Cerebellum (tissue), 4 donors: ENCODE measurements at places on chromosomes 3 and 15.

- DNase-seq: no peak
Observed at GRCh38 chr3:40992023-40992422, 207.3 kb upstream of the CTNNB1 start.

DNA sequence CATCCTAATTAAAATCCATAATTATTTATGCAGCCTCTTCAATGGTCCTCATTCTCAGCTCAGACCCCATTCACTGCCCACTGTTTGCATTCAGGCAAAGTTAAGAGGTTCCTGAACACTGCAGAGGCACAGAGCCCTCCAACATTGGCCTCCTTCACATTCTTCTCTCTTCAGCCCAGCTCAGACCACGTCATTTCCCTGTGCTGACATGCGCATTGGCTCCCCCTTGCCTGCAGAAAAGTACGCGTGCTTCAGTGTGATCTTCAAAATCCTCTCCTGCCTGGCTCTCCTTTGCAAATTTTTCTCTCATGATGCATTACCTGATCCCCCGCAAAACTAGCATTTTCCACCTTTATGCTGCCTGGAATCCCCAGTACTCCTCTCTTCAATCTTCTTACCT lies 552.3 kb downstream of the NTRK3 start:
- no peak for DNase-seq

DNA sequence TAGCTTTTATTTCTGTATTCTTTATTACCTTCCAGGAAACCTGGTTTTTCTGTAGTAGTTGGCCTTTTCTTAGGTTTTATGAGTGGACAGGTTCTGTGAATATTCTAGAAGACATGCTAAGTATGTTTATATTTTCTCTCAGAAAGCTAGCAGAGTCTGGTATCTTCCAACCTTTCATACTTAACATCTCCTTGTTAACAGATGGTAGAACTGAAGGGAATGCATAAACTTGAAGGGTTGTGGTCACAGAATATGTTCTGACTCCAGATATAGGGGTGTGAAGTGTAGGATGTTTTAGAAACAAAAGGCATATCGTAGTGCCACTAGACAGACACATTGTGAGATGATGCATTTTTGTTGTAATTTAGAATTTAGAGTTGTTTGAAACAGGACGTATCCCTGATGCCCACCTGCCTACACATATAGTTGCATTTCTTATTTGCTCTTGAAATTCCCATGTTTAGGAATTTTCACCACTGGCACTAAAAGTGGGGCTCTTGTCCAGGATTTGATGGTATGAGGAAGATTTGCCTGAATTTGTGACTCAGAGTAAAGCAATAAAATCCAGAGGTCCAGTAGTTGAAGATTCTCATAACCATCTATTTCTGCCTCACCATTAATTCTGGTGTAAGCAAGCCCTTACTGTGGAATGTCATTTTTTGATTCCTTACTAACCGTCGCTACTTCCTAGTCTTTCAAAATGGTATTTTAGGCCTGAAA lies 274.5 kb downstream of the FEZF2 start:
- DNase-seq: no peak

GRCh38 chr15:82146990-82147461 lies 101.2 kb upstream of the MEX3B start:
- peak; percentile 18 for DNase-seq

- DNase-seq: no peak
Observed at GRCh38 chr3:193869221-193870201, 266.4 kb upstream of the HES1 start.

- no peak for DNase-seq
Observed at GRCh38 chr3:4314688-4315087, 11.5 kb downstream of the SETMAR start.

- no peak for DNase-seq
Observed at GRCh38 chr3:156395961-156396710, 158.8 kb downstream of the SSR3 start.

GRCh38 chr3:50674349-50675178 lies at the start of gene DOCK3:
TSS of gene DOCK3 (plus strand) at chr3:50674927. CDS start at chr3:50675264, 337 bp downstream.
- peak; percentile 86 for DNase-seq

GRCh38 chr15:37824717-37825382 lies 109.6 kb upstream of the TMCO5A start:
- DNase-seq: no peak

DNA sequence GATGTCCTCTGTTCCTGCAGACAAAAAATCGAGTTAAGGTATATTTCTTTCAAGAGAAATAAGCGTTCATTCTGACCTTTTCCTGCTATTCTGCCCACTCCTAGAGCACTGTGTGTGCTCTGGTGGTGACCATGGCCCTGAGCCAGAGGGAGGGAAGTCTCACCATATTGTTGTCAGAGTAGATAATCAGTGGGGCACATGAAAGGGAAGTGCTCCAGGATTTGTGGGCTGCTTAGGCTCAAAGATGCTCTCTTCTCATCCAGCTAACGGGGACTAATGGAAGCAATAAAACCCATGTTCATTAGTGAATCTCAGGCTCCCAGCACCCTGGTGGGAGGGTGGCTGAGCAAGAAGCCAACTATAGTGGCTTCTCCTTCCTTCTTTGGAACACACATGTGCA lies 70.7 kb upstream of the EOMES start:
- peak; percentile 81 for DNase-seq

GRCh38 chr3:13011573-13012220 lies 61.5 kb downstream of the IQSEC1 start:
- no peak for DNase-seq

DNA sequence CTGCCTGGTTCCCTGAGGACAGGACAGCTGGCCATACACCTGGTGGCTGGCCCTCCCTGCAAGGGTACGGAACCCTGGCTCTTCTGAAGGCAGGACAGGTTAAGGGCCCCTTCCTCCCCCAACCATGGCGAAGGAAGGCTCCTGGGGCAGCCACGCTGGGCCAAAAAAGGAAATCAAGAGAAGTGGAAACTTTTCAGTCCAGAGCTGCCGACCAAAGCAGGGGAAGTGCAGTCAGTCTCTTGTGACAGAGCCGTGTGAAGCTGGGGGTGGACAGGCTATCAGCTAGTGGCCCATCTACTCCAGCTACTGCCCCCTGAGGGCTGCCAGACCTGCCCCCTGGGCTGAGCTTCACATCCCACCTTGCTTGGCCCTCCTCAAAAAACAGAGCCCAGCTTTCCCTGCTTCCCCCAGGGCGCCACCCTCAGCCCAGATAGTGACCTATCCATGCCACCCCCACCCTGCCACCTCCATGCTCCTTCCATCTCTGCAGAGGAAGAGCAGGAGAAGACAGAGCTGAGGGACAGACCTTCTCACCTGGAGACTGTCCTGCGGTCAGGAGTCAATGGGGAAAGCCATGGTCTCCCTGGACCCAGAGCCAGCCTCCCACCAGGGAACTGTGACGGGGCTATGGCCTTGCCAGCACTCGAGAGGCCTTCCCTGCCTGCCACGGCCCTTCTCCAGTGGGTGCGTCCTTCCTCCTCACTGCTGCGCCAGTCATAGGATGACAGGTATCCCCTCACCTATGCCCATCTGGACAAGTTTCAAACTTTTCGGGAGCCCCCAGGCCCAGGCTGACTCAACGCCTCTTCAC lies 4.6 kb downstream of the SEMA7A start:
- peak; percentile 14 for DNase-seq

DNA sequence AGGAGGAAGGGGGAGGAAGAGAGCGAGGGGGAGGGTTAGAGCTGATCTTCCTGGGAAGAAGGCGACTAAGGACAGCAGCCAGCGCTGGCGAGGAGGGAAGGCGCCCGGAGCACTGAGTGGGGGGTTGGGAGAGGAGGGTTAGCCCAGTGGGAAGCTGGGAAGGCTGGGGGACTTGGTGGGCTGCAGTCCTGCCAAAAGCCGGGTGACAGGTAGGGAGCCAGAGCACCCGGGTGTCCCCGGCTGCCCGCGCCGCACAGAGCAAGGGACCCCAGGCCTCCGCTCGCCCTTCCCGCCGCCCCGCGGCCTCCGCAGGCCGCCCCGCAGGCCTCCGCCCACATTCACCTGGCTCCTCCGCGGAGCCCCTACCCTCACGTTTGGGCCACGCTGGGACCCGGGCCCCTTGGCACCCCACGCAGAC lies 448 bp downstream of the SLC12A8 start:
- DNase-seq: no peak

GRCh38 chr15:64905119-64905831 lies 6.4 kb upstream of the ANKDD1A start:
- peak; percentile 60 for DNase-seq

- no peak for DNase-seq
Observed at GRCh38 chr3:125185805-125186204, 26.7 kb downstream of the SLC12A8 start.

DNA sequence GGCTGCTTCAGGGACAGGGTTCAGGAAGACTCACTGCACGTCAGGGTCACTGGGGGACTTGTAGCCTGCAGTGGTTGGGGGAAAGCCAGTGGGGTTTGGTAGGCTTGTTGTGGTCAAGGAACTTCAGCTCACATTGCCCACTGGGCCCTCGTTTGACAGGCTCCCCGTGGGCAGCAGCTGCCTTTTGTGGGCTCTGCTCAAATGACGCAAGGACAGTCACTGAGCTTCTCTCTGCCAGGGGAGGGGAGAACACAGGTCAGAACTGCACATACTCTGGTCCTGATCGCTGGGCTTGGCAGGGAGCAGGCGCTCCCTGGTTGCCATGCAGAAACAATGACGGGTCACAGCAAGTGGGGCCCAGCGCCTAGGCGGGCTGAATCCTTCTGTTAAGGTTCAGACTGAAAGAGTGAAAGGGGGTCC lies 45.5 kb downstream of the FAM174B start:
- DNase-seq: no peak

DNA sequence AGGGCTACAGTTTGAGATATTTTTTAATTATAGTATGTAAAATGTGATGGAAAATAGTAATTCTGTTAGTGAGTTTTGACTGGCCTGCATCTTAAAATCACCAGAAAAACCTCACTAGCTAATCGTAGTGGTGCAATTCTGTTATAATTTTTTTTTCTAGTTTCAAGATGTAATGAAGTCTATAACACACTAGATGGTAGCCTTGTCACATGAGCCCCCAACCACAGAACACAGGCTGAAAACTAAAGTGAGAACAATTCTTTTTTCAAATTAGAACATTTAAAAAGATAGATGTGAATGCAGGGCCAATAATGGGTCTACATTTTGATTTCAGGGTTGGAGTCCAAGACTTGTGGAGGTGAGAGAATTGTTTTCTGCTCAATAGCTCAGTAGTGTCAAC lies 83.3 kb upstream of the KCNH8 start:
- DNase-seq: peak; percentile 15

- DNase-seq: no peak
Observed at GRCh38 chr3:46865546-46865945, 2.3 kb upstream of the MYL3 start.

DNA sequence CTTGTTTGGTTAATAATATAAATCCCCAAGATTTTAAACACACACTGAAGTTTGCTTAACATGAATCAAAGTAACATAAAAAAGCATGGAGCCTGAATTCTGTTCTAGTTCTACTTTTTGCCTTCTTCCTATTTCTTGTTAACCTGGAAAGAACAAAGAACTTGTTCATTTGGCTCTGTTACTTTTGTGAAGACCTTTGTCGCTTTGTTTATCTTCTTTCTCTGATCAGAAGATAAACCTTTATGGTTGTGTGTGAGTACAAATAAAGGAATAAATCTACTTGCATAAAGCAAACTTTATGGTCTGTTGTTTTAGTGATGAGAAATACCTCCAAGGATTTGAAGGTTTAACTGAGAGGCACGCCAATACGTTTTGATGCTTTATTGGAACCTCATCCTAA lies 210.1 kb upstream of the SATB1 start:
- no peak for DNase-seq

DNA sequence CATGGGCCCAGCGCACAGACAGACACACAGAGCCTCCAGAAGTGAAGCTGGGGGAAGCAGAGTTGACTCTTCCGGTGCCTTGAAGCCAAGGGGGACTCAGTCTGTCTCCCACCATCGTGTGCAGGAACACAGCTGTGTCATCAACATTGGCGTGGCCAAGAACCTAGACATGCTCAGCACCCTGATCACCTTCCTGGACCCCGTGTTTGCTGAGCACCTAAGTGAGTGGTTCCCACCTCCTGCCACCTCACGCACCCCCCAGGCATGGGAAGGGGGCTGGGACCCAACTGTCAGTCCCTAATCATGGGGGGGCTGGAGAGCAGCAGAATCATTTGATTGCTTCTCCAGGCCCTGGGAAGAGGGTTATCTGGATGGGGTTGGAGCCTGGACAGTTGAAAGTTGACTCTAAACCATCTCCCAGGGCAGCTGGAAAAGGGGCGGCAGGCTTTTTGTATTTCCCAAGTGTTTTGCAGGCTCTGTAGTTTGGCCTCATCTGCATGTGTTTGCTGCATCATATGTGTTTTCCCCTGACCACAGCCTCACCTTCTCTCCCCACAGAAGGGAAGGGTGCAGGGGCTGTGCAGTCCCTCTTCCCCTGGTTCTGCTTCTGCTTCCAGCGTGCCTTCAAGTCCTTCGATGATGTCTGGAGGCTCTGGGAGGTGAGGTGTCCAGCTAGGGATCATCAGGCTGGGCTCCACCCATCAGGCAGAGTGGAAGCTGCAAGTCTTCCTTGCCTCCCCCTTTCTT lies 12.8 kb downstream of the TBC1D21 start:
- DNase-seq: no peak

GRCh38 chr15:45161666-45162065 lies 26.1 kb downstream of the SHF start:
- no peak for DNase-seq

DNA sequence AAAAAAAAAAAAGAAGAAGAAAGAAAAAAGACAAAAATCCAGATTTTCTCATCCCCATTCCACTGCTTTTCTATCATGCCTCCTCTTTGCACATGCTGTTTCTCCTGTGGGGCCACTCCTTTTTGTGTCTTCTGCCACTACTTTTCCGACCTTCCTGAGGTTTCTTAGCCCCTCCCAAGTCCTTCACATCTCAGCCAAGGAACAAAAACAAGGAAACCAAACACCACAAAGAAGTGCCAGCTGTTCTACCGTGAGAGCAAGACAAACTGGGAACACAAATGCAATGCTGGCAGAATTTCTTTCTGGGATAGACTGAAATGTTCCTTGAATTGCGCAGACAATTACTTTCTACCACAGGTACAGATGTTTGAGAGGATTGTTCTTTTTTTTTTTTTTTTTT lies 83.2 kb downstream of the MB21D2 start:
- DNase-seq: no peak

GRCh38 chr3:18466136-18466535 lies 41.0 kb upstream of the SATB1 start:
- no peak for DNase-seq

- no peak for DNase-seq
Observed at GRCh38 chr3:132637590-132637989, 22.0 kb downstream of the ACAD11 start.

- no peak for DNase-seq
Observed at GRCh38 chr3:142947799-142948575, 15.5 kb downstream of the PAQR9 start.

GRCh38 chr3:117836296-117836695 lies 1126.7 kb downstream of the TUSC7 start:
- DNase-seq: no peak

DNA sequence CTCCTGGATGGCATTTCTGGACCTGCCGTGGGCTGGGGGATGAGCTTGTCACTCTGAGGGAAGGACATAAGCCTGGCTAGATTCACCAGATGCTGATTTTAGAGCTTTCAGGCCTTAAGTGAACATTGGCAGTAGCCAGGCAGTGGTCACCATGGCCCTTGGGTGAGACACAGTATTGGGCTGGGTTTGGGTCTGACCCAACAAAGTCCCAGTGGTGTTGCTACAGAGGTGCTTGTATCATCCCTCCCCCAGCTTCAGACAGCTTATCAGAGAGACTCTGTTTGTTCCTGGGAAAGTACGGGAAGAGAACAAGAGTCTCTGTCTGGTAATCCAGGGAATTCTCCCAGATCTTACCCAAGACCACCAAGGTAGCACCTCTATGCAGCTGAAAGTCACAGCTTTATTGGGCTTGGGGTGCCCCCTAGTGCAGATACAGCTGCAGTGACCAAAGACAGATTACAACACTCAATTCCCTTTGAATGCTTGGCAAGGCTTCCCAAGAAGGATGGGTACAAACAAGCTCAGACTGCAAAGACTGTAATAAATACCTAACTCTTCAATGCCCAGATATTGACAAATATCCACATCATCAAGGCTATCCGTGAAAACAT lies 9.8 kb upstream of the RUVBL1 start:
- DNase-seq: no peak
